ENCODE measurements at places on chromosomes 6 and 20.

DNA sequence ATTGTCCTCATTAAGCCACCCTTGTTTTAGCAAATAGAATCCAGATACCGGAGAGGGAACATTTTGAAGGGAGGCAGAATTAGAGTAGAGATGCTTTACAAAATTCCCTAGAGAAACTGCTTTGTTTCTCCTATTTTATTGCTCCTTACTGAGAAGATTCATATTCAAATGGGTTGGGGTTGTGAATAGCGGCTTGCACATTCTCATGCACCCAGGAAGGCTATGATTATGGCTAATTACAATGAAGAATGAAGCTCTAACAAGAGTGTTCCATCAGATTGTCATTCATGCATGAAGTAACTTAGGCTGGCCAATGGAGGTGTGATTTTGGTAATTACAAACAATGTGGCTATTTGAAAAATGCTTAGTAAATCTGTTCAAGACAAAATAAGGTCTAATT lies 129.6 kb downstream of the PACRG start:
- no peak for DNase-seq

- DNase-seq = no peak
These were observed 129.3 kb downstream of the KLHL32 start for GRCh38 chr6:97053643-97054411.

GRCh38 chr6:117404548-117404947 lies 21.2 kb downstream of the ROS1 start:
- no peak for DNase-seq

DNA sequence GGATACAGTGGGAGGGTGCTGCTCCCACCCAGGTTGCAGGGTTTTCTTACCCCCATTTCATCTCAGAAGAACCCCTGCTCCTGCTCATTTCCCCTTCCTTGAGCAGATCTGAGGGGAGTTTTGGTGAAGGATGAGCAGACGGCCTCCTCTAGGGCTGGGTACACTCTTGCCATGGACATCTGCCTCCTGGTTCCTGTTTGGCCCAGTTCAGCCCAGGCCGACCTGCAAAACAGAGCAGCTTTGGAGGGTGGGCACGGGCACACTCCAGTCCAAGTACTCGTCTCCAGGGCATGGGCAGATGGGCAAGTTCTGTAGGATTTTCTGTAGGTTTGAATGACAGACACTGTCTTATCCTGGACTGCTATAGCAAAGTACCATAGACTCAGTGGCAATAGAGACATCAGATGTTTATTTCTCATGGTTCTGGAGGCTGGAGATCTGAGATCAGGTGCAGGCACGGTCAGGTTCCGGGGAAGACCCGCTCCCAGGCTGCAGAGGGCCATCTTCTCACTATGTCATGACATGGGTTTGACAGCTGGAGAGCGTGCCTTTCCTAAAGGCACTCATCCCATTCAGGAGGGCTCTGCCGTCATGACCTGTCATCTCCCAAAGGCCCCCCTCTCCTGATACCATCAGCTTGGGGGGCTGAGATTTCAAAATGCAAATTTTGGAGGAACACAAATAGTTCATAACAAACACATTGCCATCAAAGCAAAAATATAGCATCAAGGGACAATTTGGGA lies 6.2 kb downstream of the NPBWR2 start:
- no peak for DNase-seq

GRCh38 chr6:117303323-117303722 lies 38.0 kb downstream of the VGLL2 start:
- DNase-seq = no peak

DNA sequence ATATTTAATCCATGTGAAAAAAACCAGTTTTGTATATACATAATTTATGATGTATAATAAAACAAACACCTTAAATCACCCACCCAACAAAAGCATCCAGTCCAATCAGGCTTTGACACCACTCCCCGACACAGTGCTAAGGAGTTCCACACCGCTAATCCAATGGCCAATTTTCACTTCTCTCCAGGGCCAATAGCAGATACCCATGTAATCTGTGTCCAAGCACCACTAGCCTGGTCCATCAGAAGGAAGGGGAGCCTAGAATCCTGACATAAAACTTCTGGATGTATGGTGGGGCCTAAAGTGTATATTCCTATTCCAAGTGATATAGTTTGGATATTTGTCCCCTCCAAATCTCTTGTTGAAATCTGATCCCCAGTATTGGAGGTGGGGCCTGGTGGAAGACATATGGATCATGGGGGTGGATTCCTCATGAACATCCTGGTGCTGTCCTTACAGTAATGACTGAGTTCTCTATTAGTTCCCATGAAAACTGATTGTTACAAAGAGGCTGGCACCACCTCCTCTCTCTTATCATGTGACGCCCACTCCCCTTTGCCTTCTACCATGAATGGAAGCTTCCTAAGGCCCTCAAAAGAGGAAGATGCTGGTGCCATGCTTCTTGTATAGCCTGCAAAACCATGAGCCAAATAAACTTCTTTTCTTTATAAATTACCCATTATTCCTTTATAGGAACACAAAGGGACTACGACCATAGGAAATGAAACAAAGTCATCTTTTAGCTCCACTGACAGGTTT lies 20.8 kb downstream of the RALGAPA2 start:
- DNase-seq = no peak

- no peak for DNase-seq
These were observed 714.4 kb upstream of the MARCKS start for GRCh38 chr6:113142671-113143174.

- no peak for DNase-seq
These were observed 19.4 kb downstream of the SLC9A8 start for GRCh38 chr20:49831770-49832631.

- no peak for DNase-seq
These were observed 9.1 kb upstream of the SERPINB6 start for GRCh38 chr6:2980465-2980855.

GRCh38 chr6:64580346-64580745 lies 944.7 kb downstream of the PHF3 start:
- DNase-seq = no peak

- DNase-seq = no peak
These were observed 176.0 kb downstream of the MRPL14 start for GRCh38 chr6:43951063-43951755.

GRCh38 chr6:15620611-15621010 lies 42.2 kb downstream of the DTNBP1 start:
- no peak for DNase-seq

GRCh38 chr6:168291450-168291849 lies 28.1 kb downstream of the DACT2 start:
- no peak for DNase-seq
